ENCODE measurements at places on chromosomes 6 and 20.

DNA sequence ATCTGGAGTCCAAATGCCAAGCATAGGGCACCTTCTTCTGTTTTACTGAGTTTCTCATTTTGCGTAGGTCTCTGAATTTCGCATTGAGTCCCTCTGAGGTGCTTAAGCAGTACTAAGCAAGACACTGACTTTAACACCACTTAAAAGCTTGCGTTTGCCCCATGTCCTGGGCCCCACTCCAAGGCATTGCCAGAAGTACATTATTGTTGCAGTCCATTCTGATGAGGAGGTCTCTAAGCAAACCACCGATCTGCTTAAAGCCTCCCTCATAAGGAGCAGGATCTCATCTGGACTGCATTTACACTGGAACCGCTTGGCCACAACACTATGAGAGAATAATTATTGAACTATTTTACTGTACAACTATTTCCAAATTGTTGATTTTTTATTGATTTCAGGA lies 16.3 kb downstream of the BMP2 start:
- no peak for DNase-seq

DNA sequence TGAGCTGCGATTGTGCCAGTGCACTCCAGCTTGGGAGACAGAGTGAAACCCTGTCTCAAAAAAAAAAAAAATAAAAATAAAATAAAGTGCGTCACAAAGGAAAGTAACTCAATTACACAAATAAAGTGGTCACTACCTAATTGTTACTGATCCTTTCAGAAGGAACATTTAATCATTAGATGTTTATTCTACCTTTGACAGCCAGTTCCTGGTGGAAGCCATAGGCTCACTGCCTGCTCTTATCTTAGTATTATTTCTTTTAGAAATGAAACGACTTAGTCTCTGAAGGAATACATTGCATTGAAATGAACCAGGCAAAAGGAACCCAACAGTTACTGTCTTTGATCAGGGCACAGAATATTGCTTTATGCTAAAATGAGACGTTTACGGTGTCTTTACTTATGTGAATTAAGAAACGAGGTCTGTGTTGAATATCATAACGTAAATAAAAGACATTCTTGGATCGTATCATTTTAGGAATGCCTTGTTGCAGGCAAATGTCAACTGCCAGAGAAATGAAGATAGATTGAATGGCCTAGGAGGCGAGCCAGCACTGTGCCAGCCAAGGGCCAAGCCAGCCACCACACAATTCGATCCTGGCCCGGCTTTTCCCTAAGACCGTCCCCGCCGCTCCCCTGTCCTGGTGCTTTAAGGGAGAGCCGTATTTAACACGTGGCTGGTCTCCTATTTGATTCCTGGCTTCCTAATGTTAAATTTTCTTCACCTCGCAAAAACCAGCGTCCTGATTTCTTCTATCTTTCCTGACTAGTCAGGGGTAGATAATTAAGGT lies 136.7 kb upstream of the GMDS start:
- DNase-seq = no peak

DNA sequence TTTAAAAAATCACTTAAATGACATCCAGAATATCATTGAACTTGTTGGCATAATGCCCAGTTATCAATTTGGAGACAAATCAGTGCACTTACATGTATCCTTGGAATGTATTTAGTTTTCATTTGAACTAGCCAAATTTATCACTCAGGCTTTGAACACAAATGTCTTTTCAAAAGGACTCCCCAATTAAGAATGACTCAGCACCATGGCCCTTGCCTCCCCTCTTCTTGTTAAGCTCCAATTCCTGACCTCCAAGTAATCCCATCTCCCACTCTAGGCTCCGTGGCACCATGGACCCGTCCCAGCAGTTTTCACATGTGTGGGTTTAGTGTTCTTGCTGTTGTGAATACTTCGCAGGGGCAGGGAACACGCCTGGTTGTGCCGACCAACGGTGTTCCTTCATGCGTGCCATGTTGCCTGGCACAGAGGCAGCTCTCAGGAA lies 2.7 kb downstream of the AKAP12 start:
- no peak for DNase-seq

DNA sequence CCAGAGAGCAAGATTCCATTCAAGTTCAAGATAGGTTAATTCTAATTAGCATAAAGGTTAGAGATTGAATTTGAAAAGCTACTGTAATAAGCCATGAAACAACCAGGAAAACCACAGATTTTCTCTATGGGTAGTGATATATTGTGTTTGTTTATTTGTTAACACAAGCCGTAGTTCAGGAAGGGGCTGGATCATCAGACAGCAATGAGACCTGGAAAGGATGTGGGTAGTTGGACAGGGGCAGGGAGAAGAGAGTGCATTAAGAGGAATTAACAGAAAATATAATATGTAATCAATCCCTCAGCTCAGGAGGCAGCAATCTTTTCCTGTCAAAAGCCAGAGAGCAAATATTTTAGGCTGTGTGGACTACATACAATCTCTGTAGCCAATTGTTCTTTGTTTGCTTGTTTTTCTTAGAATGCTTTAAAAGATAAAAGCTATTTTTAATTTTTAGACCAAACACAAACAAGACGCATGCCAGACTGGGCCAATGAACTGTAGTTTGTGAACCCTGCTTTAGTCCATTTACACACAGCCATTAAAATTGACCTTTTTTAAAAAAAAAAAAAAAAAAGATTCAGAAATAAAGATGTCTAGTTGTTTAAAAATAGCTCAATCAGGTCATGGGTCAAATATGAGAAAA lies 398.7 kb upstream of the MARCKS start:
- peak; percentile 31 for DNase-seq

DNA sequence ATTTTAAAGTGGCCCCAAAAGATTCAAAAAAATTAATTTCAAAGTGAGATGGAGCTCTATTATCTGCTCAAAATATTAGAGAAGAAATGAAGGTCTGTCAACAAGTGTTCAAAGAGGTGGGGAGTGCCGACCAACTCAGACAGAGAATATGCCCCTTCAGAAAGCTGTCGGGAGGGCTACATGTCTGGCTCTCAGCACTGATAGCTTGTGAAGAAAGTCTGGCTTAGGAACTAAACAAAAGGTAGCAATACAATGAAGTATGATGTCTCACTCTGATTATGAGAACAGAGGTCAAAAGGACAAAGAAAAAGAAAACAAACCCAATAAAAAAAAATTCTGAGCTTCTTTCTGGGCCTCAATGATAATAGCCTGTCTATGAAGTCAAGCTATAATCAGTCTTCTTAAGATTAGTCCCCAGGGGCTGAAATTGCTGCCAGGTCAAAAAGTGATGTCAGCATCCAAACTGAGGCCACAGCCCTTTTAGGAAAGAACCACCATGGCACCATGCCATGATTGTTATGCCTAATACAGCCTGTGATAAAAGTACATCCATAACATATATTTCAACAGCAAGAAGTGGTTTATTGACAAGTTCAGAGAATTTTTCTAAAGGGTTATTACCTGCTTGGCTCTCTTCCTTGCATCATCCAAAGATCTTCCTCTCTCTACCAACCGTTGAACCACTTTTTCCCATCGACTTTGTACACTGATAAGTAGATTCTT lies 150.9 kb downstream of the DST start:
- DNase-seq = no peak

- peak; percentile 25 for DNase-seq
These were observed 245.3 kb downstream of the TBXT start for GRCh38 chr6:165922309-165922794.

DNA sequence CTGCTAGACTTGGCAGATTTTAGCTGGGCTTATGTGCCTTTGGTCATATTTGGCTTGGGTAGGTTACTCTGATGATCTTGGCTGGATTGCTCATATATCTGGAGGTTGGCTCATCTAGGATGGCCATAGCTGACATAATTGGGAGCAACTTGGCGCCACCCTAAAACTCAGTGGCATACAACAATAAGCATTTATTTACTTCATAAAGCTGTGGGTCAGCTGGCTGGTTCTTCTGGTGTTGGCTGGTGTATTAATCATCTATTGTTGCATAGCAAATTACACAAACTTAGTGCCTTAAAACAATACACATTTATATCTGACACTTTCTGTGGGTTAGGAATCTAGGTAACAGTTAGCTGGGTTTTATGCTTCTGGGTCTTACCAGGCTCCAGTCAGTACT lies 297.3 kb upstream of the JAG1 start:
- no peak for DNase-seq

- DNase-seq = peak; percentile 2
These were observed 43.1 kb upstream of the ZNF337 start for GRCh38 chr20:25739615-25740320.

DNA sequence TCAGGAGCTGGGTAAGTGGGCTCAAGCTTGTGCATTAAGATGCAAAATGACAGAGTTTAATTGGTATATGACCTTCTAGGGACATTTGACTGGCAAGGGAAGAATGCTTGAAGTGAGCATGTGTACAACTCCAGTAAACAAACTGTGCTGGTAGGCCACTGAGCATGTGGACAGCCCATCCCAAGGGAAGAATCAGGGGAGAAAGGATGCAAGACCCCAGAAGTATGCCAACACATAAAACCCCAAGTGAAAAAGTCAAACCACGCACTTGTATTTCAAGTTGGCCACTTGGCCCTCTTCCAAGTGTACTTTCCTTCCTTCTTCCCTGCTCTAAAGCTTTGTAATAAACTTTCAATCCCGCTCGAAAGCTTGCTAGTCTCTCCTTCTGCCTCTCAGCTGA lies 10.4 kb upstream of the THBD start:
- DNase-seq = no peak

DNA sequence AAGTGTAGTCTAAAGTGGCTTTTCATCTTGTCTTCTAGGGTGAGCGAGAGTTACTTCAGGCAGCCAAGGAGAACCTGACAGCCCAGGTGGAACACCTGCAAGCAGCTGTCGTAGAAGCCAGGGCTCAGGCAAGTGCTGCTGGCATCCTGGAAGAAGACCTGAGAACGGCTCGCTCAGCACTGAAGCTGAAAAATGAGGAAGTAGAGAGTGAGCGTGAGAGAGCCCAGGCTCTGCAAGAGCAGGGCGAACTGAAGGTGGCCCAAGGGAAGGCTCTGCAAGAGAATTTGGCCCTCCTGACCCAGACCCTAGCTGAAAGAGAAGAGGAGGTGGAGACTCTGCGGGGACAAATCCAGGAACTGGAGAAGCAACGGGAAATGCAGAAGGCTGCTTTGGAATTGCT lies 27.1 kb downstream of the C20orf173 start:
- DNase-seq = no peak

DNA sequence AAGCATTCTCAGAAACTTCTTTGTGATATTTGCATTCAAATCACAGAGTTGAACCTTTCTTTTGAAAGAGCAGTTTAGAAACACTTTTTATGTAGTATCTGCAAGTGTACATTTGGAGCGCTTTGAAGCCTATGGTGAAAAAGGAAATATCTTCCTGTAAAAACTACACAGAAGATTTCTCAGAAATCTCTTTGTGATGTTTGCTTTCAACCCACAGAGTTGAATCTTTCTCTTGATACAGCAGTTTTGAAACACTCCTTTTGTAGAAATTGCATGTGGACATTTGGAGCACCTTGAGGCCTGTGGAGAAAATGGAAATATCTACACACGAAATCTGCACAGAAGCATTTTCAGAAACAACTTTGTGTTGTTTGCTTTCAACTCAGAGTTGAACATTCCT lies 612.3 kb upstream of the ZNF337 start:
- DNase-seq = no peak

Data from amniotic epithelial cell (primary cell).